ENCODE measurements at places on chromosomes 6 and 20.

DNA sequence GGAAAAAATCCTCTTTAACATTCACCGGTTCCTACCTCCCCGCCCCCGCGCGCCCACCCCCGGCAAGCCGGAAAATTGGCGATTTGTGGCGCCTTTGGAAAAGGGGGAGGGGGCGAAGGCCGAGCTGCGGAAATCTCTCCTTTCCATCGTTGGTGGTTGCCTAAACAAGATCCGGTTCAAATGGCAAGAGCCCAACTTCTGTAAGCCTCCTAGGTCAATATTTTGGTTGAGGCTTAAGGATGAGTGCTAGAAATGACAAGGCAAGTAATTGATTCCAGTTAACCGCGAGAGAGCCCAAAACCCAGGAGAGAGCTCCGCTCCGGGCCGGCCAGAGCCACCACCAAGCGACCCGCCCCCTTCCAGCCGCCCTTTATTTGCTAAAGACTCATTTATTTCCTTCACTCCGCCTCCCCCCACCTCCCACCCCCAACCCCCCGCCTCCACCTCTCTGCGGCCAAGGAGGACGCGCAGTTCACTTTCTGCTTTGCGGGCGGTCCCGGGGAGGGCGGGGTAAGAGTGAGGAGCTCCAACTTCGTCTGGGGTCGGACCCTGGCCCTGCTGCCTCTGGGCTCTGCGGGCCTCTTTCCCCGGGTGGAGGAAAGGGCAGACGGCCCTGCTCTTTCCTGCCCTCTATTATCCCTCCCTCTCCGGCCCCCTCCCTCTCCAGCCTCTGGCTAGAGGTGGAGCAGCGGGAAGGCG is 838 bp upstream of the NKX2-2 start:
- H3K4me3 ChIP-seq, result peak overlapping the region; percentile 21
- H3K36me3 ChIP-seq, result no peaks in the 10 kb centered on the region
- peaks cover 100% of the 10 kb centered on the region for H3K27me3 ChIP-seq
- H3K4me1 ChIP-seq, result peaks cover 31% of the 10 kb centered on the region
- no peak for DNase-seq

DNA sequence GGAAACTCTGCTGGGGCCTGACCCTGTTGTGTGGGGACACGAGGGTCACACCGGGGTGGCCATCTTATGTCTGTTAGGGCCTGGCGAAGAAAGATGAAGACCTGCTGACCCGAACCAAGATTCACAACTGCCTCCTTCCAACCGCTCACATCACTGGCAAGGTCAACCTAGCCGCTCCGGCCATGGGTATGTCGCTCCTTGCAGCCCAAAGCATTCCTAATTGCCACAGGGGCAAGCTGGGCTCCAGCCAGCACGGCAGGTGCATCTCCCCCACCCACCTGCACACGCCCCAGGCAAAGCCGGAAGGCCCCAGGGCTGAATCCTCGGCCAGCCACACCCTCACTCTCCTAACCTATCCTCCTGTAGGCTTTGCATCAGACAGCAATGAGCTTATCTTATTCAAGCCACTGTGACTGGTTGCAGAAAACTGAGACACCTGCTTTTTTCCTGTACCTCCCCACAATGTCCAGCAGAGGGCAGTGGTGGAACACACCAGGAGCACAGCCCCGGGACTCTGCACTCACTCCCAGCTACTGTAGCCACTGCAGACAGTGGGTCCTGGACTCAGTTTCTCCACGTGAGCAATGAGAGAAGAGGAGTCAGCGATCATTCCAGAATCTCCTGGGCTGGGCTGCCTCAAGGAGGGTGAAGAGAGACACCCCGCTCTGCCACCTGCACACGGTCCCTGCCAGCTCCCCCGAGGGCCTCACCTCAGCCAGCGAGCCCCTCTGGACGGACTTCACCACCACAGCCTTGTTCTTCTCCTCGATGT is 170.2 kb downstream of the PREX1 start:
- H3K4me1 ChIP-seq, result no peaks in the 10 kb centered on the region
- peaks cover 18% of the 10 kb centered on the region for H3K36me3 ChIP-seq
- no peaks in the 10 kb centered on the region for H3K27me3 ChIP-seq
- peak; percentile 74 for DNase-seq

DNA sequence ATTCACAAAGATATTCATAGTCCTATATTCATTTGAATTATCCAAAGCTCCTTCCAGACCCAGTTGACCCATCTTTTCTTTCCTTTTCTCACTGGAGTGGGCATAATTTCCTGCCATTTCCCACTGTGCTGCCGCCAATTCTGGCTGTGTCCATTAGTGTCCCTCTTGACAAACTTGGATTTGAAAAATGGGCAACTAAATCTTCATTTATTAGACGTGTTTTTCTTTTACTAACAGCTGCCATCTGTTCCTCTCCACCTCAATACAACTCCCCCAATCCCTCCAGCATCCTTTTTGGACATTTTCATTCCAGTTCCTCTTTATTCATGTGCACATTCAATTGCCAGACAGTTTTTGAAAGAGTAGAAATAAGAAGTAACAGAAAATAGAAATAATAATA is 90.5 kb downstream of the PCSK2 start:
- no peaks in the 10 kb centered on the region for H3K4me1 ChIP-seq
- no peaks in the 10 kb centered on the region for H3K36me3 ChIP-seq
- H3K27ac ChIP-seq, result no peak overlapping the region
- H3K27me3 ChIP-seq, result peaks cover 3% of the 10 kb centered on the region

DNA sequence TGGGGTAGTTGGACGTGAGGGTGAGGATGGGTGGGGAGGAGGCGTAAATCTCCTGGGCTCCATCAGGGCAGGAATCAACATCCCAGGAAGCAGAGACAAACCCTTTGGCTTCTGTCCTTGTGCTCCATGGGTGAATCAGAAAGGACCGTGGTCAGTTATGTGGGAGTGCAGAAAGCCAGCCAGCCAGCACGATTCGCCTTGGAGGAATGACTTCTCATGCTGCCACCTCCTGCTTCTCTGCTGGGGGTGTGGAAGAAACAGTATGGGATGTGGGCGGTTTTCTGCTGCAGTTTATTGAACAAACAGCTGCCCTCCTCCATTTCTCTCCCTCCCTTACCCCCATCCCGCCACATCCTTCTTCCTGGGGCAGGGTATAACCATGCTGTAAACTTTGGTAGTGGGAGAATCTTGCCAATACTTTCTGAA is 214.5 kb downstream of the SOX4 start:
- H3K36me3 ChIP-seq, result no peaks in the 10 kb centered on the region
- H3K27me3 ChIP-seq, result no peaks in the 10 kb centered on the region
- no peak overlapping the region for H3K4me3 ChIP-seq
- peak; percentile 17 for DNase-seq

- no peak overlapping the region for H3K27ac ChIP-seq
- H3K27me3 ChIP-seq, result no peaks in the 10 kb centered on the region
- no peaks in the 10 kb centered on the region for H3K36me3 ChIP-seq
These were observed 497.0 kb downstream of the BTBD3 start for GRCh38 chr20:12414446-12415274.

- DNase-seq, result no peak
- H3K36me3 ChIP-seq, result no peaks in the 10 kb centered on the region
- H3K4me1 ChIP-seq, result no peaks in the 10 kb centered on the region
- H3K4me3 ChIP-seq, result no peak overlapping the region
- no peaks in the 10 kb centered on the region for H3K27me3 ChIP-seq
These were observed 4.1 kb upstream of the RAB23 start for GRCh38 chr6:57226221-57226620.

Measured in psoas muscle (tissue), 8 donors.